AG04450 (cell line): ENCODE measurements at places on chromosomes 7 and 10.

GRCh38 chr7:121450631-121451198 lies 54.6 kb upstream of the FAM3C start:
- no peak for DNase-seq

DNA sequence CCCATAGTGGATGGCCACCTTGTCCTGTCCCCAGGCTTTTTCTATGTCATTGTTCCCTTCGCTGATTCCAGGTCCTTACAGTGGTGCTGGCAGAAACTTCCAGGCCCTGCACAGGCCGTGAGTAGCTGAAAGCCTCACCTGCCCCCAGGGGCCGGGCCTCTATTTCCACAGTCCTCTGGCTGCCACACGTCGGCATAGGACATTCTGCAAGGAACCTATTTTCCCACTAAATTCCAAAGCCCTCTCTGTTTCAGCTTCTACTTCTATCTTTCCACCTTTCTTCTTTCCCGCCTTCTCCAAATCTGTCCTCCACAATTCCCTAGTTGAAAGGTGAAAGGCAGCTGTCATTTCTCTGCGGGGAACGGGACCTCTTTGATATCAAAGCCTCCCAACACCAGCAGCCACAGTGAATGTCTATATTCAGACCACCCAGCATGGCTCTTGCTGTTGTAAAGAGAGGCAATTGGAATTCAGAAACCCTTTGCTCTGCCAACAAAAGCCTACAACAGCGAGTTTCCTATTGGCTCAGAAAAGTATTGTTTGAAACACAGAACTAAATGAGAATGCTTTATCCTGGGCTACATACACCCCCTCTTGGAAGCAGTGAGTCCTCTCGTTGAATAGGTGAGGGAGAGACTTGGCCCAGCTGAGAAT lies 607.7 kb downstream of the GALNT17 start:
- DNase-seq: no peak

DNA sequence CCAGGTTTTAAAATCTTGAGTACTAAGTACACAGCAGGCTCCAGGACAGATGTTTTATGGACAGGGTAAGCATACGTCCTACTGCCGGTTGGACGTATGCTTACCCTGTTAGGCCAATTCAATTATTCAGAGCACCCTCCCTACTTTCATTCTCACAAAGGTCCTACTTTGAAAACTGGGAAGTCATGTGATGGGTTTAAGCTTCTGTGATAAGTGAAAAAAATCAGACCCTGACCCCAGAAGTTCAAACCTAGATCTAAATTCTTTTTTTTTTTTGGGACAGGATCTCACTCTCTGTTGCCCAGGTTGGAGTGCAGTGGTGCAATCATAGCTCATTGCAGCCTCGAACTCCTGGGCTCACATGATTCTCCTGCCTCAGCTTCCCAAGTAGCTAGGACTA lies 55.2 kb downstream of the HIPK2 start:
- no peak for DNase-seq

- DNase-seq: no peak
Observed at GRCh38 chr7:140242057-140243031, 65.6 kb upstream of the KDM7A start.

DNA sequence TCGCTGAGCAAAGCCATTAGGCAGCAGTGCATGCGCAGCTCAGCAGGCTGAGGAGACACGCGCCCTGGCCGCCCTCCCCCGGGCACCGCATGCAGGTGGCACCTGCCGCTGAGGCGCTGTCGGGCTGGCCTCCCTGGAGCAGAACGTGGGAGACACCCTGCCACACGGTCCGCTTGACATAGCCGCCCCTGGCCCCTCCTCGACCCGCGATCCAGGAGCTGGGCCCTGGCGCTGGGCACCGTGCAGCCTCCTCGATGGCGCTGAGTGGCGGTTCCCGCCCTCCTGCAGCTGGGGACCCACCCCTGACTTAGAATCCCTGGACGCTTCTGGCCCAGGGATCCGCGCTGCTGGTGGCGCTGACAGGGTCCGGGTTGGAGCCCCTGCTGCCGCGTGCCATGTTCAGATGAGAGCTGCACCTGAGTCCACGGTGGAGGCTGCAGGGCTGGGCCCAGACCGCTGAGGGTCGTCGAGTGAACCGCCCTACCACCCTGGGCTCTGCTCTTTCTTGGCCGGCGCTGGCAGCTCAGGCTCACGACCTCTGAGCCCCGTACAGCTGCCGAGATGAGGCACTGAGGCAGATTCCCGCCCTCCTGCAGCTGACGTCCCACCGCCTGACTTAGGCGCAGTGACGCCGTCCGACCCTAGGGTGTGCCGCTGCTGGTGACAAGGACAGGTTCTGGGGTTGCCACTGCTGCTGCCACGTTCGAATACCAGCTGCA lies 116.8 kb downstream of the OR13A1 start:
- no peak for DNase-seq

DNA sequence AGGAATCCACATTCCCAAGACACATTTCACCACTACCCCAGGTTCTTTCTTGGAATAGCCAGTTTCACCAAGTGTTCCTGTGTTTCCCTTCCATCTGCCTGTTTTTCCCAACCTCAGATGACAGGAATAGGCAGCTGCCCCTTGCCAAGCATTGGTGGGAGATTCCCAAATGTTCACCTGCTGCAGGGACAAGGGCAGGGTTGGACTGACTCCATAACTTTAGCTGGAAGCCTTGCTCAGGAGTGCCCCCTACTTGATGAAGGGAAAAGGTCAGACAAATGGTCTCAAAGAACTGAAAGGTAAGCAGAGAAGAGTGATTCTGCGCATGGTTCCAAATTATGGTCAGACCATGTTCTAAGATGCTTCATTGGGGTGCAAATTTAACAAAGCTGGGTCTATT lies 45.1 kb upstream of the LYZL1 start:
- DNase-seq: no peak

GRCh38 chr7:148796841-148797240 lies 87.2 kb downstream of the EZH2 start:
- DNase-seq: no peak

GRCh38 chr10:69908124-69908523 lies 106.4 kb downstream of the COL13A1 start:
- DNase-seq: no peak

GRCh38 chr10:86261941-86262687 lies 104.5 kb downstream of the GRID1 start:
- DNase-seq: no peak

DNA sequence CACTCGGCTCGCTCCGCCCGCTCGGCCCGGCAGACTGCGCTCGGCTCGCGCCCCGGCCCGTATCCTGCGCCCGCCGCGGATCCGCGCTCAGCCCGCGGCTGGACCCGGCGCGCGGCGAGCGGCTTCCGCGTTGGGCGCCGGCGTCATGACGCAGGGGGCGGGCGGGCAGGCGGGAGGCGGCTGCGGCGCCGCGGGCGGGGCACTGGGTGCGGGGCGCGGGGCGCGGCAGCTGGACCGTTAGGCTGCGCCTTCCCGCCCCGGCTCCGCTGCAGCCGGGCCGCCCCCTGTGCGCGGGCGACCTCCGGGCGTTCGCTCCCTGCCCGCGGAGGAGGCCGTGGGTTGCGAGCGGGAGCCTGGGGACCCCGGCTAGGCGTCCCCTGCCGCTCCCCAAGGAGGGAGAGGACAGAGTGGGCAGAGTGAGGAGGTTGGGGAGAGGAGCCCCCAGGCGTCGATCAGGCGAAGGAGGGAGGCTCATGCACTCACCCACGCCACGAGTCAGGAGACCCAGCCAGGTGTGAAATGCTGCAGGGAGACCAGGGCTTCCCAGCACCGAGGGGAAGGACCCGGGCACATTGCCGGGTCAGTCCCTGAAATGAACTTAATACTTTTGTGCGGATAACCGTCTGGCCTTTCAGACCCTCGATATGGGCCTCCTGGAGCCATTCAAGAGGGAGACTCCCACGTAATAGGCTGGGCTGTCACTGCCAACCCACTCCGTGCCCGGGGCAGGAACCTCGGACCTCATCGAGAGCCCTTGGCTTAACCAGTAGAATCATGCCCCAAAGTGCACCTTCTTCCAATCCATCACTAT lies at the start of gene PIP4K2A:
Gene PIP4K2A, minus strand, starts transcription at position 100 of the 811 bp plus-strand sequence. CDS start 252 bp downstream, outside the sequence.
- DNase-seq: no peak

DNA sequence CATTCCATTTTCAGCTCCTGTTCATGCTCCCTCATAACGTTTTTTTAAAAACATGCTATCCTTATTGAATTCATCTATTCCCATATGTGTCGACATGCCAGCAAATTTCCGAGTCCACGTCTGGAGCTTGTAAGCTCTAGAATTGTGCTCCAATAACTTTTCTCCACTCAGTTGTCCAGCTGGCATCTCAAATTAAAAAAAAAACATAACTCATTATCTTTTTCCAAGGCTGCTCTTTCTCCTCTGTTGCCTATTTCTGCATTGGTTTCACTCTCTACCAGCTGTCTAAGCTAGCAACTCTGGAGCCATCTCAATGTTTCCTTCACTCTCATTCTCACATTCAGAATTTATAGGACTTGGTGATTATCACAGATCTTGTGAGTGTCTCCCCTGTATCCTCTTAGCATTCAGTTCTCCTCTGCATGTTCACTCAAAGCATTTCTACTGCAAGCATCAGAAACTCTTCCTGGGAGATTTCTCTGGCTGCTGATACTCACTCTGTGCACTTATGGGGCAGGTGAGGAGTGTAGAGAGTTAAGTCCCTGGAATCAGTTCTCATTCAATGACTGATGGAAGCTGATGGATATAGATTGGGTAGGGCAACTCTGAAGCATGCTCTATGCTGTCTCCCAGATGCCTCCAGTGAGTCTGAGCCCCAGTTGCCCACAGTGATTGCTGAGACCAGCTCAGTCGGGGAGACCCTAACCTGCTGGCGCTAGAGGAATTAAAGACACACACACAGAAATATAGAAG lies 6.7 kb upstream of the DLD start:
- no peak for DNase-seq

GRCh38 chr7:18566829-18567228 lies 71.3 kb downstream of the HDAC9 start:
- DNase-seq: no peak

- DNase-seq: no peak
Observed at GRCh38 chr7:94888551-94888950, 18.8 kb upstream of the PPP1R9A start.

DNA sequence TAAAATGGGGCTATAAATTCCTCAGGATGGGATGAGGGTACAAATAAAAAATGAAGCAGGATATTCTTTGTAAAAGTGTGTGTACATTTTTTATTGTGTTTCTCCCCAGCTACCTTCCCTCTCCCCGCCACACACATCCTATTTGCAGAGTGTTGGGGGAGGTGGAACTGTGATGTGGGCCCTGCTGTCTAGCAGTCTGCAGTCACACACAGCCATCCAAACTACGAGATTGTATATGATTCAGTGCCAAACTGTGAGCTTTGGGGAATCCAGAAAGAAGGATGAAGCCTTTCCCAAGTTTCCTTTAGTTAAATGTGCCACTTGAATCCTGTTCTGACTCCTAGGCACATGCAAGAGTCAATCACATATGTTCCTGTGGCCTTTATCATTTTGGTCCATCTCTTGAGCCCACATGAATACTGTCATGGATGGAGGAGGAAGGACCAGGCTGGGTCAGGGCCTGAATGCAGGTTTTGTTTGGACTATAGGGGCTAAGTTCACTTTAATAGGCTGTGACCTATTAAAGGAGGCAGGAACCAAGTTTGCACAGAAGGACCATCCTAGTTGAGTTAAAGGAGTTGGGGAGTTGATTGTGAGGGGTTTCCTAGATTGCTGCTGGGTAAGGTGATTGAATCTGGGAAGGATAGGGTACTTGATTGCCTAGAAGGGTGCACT lies 1.1 kb upstream of the SEMA4G start:
- no peak for DNase-seq

- no peak for DNase-seq
Observed at GRCh38 chr10:60186315-60187071, 203.2 kb downstream of the ANK3 start.

- DNase-seq: no peak
Observed at GRCh38 chr7:70539205-70539604, 592.7 kb upstream of the GALNT17 start.

GRCh38 chr10:100882671-100883311 lies 30.0 kb upstream of the SLF2 start:
- DNase-seq: peak; percentile 47

DNA sequence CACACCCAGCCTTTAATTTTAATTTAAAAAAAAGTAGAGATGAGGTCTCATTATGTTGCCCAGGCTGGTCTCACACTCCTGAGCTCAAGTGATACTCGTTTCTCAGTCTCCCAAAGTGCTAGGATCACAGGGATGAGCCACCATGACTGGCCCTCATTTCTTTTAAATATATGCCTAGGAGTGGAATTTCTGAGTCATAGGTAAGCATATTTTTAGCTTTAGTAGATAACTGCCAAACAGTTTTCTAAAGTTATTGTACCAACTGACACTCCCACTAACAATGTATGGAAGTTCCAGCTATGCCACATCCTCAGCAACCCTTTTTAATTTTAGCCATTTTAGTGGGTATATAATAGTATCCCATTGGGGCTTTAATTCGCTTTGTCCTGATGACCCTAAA lies 13.8 kb upstream of the PPIF start:
- peak; percentile 29 for DNase-seq

DNA sequence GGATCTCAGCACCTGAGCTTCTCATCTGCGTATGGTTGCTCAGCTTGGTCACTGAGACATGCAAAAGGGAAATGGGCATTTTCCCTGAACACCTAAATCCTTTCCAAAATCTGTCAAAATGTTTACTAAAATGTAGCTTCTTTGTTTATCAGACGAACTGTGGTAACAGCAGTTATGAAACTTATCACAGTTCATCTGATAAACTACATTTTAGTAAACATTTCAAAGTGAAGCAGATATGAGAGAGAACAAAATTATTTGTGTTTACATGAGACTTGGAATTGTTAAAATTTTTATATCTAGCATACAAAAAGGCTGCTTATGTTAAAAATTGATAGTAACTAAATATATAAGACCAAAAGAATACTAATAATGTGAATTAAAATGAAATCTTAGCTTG lies 573.4 kb upstream of the C7orf33 start:
- no peak for DNase-seq

DNA sequence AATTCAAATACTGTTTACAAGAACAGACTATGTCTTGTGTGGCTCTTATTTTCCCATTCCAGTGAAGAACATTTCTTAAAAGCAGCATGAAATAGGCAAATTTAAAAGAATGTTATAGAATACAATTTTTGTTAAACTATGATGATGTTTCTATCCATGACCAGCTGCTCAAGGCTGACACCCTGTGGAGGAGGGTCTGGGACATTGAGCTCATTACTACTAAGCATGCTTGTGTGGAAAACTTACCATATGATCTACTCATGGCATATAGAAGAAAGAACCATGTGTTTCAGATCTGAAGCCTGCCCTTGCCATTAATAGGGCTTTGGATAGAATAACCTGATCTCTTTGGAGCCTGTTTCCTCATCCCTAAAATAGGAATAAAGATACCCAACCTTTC lies 125.0 kb downstream of the FOXP2 start:
- no peak for DNase-seq

DNA sequence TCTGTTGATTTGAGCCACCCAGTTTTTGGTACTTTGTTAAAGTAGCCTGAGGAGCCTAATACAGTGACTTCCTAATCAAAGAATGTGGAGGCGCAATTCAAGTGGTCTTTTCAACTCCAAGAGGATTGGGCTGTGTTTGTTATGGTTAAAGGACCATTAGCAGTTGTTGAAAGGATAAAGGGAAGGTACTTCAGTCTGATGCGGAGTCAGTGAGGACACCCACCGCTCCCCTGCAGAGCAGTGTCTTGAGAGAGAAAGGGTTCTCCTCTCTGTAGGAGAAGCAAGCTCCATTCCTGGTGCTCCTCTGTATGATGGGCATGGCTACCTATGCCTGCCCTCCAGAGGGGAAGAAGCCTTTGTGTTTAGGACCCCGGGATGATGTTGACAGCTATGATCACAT lies 590.6 kb upstream of the C7orf33 start:
- DNase-seq: no peak
